ENCODE measurements at places on chromosomes 2 and 18.

DNA sequence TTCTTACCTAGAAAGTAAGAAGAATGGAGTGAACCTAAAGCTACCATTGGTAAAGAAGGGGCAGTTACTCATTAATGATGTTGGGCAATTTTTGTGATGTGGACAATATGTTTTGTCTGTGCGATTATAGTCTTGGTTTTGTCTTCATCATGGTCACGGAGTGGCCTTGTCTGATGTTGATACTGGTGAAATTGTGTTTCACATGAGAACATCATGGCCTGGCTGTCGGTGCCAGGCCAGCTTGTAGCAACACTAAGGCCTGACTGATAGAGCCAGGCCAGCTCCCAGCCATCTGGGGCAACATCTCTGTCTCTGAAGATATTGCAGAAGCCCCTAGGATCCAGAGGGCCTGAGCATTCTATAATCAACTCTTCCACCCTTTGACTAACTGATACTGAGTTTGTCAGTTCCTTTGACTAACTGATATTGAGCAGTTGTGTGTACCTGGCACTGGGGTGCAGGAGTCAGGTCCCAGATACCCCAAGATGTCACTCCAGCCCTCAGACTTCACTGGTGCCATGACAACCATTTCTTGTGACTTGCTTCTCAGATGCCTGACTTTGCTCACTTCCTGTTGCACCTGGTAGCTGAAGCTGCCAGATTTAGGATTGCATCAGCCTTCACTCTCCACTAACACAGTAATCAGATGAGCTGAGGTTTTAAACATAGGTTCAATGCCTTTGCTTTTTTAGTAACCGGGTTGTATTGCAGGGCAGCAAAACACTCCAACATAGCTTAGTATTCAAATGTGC lies 62.5 kb downstream of the RPIA start:
- no peaks in the 10 kb centered on the region for H3K27me3 ChIP-seq
- DNase-seq: no peak
- no peaks in the 10 kb centered on the region for H3K4me1 ChIP-seq
- H3K27ac ChIP-seq: no peak overlapping the region

- H3K27ac ChIP-seq: peak overlapping the region; percentile 28
- no peaks in the 10 kb centered on the region for H3K27me3 ChIP-seq
- H3K4me3 ChIP-seq: no peak overlapping the region
- H3K4me1 ChIP-seq: peaks cover 56% of the 10 kb centered on the region
- no peak for DNase-seq
Measured at GRCh38 chr2:223100061-223100511, 48.1 kb downstream of the KCNE4 start.

GRCh38 chr2:235936493-235936892 lies 231.7 kb downstream of the GBX2 start:
- no peaks in the 10 kb centered on the region for H3K27me3 ChIP-seq
- peaks cover 3% of the 10 kb centered on the region for H3K36me3 ChIP-seq
- DNase-seq: no peak
- no peak overlapping the region for H3K27ac ChIP-seq

DNA sequence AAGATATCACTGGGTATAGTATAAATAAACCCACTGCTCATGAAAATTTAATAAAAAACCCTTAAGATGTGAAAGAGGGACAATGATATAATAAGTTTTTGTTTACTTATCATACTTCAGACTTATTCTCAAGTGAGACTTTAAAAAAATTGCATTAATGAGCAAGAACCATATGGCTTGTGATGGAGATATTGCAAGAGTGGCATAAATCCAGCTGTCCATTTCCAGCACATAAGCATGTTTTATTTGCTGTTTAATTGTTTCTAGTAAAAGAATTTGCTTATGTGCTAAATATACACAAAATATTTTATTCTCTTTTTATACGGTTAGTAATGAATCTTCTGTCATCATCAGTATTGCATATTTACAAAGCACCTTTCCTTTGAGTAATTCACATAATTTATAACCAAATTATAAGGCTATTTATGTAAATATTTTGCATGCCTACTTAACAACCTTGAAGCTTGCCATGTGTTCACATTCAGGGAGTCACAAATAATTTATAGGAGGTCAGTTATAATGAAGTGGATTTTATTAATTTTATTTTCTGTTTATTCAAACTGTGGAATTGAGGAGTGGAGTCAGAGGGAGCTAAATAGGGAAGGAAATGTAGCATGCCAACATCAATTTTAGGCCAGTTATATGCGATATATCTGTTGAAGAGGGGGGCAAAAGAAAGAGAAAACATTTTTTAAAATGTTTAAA lies 318.5 kb upstream of the CWC22 start:
- no peak overlapping the region for H3K27ac ChIP-seq
- no peak overlapping the region for H3K4me3 ChIP-seq
- H3K4me1 ChIP-seq: no peaks in the 10 kb centered on the region
- no peak for DNase-seq

DNA sequence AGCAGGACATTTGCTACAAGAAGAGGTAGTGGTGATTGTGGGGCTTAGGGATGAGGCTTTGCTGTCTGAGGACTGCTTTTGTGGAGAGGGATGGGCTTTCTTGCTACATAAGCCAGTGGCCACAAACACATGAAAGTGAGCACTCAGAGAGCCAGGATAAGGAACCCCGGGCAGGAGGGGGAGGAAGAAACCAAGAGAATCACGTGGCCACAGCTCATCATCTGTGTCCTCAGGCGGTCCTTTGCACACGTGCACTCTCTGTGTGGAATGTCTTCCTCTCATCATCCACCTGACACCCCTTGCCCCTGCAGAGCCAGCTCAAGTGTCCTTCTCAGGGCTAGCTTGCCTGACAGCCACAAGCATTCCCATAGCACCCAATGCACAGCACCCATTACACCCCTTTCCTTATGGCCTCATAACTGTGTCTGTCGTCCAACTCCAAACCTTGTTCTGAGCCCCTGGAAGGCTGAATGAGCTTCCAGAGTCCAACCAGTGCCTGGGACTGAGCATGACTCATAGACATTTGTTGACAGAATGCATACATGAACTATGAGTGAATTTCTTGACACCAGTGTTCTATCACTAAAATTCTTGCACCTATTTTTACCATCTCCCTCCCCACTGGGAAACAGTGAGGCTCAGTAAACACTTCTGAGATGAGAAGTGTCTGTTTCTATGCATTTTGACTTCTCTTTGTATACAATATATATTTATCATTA lies 398.3 kb downstream of the ALK start:
- no peaks in the 10 kb centered on the region for H3K27me3 ChIP-seq
- H3K4me3 ChIP-seq: no peak overlapping the region
- H3K27ac ChIP-seq: no peak overlapping the region

GRCh38 chr2:220962556-220962955 lies 609.5 kb downstream of the EPHA4 start:
- no peaks in the 10 kb centered on the region for H3K36me3 ChIP-seq
- DNase-seq: no peak
- H3K4me3 ChIP-seq: no peak overlapping the region
- no peaks in the 10 kb centered on the region for H3K27me3 ChIP-seq

DNA sequence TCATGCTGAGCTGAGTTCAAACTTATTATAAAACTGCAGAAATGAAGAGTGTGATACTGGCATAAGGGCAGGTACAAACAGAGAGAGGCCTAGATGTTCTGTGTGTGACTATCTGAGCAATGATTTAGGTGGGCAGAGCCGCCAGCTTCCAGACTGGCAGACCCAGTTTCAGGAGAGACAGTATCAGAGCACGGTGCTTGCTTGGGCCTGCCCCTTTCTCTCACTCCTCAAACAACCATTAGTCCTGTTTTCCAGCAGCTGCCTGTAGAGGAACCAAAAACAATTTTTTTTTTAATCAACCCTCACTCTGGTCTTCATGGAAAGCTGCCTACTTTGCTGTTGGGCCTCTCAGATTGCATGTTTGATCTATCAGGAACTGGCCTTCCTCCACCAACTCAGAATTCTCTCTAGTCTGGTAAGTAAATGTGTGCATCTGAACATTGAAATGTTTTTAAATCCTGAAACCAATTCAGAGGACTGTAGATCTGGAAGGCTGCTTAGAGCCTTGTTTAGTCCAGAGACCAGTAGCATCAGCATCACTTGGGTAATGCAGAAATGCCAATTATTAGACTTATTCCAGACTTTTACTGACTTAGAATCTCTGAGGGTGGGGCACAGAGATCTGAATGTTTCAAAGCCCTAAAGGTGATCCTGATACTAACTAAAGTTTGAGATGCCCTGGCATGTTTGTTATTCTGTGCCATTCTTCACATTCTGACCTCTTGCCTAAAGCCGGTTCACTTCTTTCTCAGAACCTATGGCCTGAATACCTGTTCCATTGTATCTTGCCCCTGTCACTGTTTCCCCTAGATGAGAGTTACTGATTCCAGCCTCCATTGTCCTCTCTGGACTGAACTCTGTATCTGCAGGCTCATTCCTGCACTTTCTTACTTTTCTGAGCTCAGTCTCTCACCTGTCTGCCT lies 24.8 kb upstream of the CRIM1 start:
- no peaks in the 10 kb centered on the region for H3K36me3 ChIP-seq
- no peaks in the 10 kb centered on the region for H3K4me1 ChIP-seq
- no peak for DNase-seq
- no peaks in the 10 kb centered on the region for H3K27me3 ChIP-seq
- H3K4me3 ChIP-seq: no peak overlapping the region

DNA sequence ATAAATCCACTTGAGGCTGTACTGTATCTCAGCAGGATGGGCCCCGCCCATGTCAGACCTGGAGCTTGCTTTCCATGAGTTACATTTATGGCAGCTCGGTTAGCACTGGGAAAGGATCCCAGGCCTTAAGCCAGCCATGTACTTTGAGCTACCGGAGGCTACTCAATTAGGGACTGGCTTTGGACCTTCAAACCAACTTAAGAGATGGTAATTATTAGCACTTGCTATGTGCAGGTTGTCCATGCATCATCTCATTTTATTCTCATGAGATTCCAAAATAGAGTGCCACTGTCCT lies 64.4 kb downstream of the ACTR2 start:
- no peaks in the 10 kb centered on the region for H3K27me3 ChIP-seq
- no peaks in the 10 kb centered on the region for H3K4me1 ChIP-seq
- no peak overlapping the region for H3K4me3 ChIP-seq
- H3K36me3 ChIP-seq: no peaks in the 10 kb centered on the region
- H3K27ac ChIP-seq: no peak overlapping the region

- no peaks in the 10 kb centered on the region for H3K4me1 ChIP-seq
- no peaks in the 10 kb centered on the region for H3K36me3 ChIP-seq
- H3K4me3 ChIP-seq: no peak overlapping the region
- H3K27me3 ChIP-seq: no peaks in the 10 kb centered on the region
Measured at GRCh38 chr2:176999301-176999700, 213.3 kb upstream of the HNRNPA3 start.

DNA sequence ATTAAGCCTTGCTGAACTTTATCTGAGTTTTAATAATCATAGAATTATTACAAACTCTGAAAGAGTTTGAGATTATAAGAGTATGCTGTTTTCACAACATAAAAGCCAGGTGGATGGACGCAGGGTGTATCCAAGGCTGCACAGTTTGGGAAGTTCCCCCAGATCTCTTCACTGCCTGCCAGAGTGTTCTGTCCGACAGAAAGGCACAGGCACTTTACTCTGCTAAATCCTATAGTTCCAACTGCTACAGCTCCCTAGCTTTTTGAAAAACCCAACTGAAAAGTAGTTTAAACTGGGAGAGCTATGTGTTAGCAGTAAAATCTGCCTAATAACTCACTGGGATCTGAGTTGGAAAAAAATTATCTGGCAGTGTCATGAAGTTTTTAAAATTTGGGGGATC lies 38.0 kb downstream of the MFSD6 start:
- H3K36me3 ChIP-seq: no peaks in the 10 kb centered on the region
- no peak for DNase-seq
- H3K27ac ChIP-seq: no peak overlapping the region
- no peak overlapping the region for H3K4me3 ChIP-seq
- no peaks in the 10 kb centered on the region for H3K4me1 ChIP-seq
- no peaks in the 10 kb centered on the region for H3K27me3 ChIP-seq

- no peaks in the 10 kb centered on the region for H3K27me3 ChIP-seq
- H3K4me3 ChIP-seq: no peak overlapping the region
- no peaks in the 10 kb centered on the region for H3K36me3 ChIP-seq
- H3K4me1 ChIP-seq: no peaks in the 10 kb centered on the region
- H3K27ac ChIP-seq: no peak overlapping the region
Measured at GRCh38 chr2:80894486-80894885, 589.9 kb upstream of the LRRTM1 start.

- no peak overlapping the region for H3K27ac ChIP-seq
- H3K27me3 ChIP-seq: no peaks in the 10 kb centered on the region
- H3K4me1 ChIP-seq: no peaks in the 10 kb centered on the region
- no peak for DNase-seq
- H3K36me3 ChIP-seq: no peaks in the 10 kb centered on the region
- no peak overlapping the region for H3K4me3 ChIP-seq
Measured at GRCh38 chr18:58221060-58221725, 177.2 kb downstream of the NEDD4L start.

DNA sequence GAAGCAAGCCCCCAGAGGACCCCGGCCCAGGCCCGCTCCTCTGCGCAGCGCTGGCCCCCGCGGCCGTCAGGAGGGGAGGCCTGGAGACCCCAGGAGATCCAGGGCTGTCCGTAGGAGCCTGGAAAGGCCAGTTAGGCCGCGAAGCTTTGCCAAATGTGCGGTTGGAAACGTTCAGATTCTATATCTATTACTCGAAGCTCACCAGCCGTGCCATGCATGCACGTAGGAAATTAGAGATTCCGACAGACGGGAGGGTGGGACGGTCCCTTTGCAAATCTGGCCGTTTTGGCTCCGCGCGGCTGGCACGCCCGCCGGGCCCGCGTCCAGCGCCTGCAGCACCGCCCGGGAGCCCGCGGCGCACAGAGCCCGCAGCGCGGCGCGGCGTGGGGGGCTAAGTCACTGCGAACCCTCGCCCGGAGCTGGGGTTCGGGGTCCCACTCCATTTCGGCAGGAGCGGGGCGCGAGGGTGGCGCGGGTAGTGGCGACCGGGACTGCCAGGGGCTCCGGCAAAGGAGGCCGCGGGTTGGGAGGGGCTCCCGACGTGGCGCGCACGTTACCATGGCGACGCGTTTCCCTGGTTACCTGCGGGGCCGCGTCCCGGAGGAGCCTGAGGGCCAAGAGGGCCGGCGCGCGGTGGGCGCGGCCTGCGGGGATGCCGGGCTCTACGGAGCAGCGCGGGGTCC lies 488.6 kb upstream of the SMIM21 start:
- peak; percentile 14 for DNase-seq
- H3K4me1 ChIP-seq: no peaks in the 10 kb centered on the region
- no peaks in the 10 kb centered on the region for H3K36me3 ChIP-seq
- H3K4me3 ChIP-seq: no peak overlapping the region

DNA sequence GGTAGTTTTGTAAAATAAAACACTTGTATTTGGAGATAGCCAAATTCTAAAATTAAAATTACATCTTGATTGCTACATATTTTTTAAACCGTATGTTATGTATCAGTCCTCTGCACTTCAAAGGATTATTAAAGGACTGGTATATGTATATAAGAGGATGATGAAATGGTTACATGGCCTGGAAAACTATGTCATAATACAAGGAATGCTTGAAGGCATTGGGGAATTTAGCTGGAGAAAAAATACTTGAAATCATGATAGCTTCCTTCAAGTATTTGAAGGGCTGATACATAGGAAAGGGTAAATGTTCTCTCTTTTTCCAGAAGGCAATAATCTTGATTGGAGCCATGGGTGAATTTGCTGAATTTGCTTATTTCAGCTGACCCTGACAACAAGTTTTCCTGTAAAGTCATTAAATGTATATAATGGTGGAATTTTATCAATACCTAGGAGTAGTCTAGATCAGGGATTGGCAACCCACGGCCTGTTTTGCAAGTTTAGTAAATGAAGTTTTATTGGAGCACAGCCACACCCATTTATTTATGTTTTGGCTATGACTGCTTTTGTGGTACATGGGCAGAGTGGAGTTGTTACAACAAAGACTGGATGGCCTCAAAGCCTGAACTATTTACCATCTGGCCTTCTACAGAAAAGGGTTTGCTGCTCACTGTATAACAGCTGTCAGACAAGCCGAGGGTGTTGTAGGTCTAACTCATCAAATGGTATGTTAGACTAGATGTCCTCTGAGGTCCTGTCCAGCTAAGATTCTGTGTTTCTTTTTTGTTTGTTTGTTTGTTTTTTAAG lies 34.4 kb downstream of the ACYP2 start:
- DNase-seq: no peak
- no peak overlapping the region for H3K4me3 ChIP-seq
- H3K36me3 ChIP-seq: no peaks in the 10 kb centered on the region
- no peaks in the 10 kb centered on the region for H3K4me1 ChIP-seq

Measured in A673 (cell line).